ENCODE measurements at places on chromosomes 5 and 9.

DNA sequence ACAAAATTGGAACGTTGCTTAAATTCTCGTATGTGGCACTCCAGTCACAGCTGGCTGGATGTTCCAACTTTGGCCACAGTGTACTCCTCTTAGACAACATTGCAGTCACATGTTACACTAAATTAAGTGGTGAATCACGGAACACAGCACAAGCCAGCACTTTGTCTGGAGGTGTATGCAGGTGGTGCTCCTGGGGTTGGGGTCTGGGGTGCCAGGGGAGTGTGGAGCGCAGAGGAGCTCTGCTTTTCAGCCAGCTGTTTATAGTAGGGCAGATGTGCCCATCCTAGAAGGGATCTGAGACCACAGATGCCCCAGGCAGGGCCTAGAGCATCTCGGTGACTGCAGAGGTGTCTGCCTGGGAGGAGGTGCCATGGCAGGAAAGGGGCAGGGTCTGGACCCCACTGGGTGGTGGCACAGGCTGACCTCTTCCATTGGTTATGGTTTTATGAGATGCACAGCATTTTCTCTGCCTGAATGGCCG lies 82.6 kb downstream of the WNK2 start:
- peak; percentile 28 for DNase-seq

- no peak for DNase-seq
Measured at GRCh38 chr9:130989891-130990290, 19.1 kb upstream of the LAMC3 start.

GRCh38 chr5:64766941-64767340 lies 1.6 kb downstream of the SREK1IP1 start:
- no peak for DNase-seq

- no peak for DNase-seq
Measured at GRCh38 chr9:27495480-27496134, 28.5 kb upstream of the IFNK start.

DNA sequence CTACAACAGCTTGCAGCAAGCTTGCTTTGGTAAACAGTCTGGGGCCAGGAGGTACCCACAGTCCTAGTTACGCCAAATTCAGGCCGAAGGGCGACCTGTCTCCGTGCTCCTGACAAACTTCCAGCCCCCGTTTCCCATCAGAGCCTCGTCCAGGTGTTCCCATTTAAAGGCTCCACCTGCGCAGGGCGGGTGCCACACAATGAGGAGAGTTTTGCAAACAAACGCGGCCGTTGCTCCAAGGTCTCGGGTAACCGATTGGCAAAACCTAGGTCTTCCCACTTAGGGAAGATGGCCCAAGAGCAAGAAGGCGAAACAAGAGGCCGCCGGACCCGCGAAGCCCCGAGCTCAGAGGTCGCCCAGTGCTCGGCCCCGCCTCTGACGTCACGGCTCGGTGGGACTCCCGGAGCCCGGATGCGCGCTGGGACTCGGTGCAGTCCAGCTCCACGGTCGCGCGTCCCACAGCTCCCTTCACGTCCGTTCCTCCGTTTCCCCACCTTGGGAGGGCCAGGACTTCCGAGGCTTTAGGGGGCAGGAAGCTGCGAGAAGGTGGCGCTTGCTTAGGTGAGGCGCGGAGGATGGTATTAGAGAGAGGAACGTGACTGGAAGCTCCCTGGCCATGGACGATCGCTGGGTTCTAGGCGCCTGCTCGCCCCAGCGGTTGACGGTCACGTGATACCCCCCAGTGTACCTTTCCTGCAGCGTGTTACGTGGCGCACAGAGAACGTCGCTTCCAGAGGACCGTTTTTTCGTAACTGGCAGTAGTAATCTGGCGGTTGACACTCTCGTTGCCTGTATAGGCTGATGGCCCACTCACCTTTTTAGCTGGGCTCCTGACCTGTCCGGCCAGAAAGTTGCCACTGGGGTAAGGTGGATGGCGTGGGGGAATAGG lies 41.8 kb upstream of the KDM4C start:
- peak; percentile 52 for DNase-seq

DNA sequence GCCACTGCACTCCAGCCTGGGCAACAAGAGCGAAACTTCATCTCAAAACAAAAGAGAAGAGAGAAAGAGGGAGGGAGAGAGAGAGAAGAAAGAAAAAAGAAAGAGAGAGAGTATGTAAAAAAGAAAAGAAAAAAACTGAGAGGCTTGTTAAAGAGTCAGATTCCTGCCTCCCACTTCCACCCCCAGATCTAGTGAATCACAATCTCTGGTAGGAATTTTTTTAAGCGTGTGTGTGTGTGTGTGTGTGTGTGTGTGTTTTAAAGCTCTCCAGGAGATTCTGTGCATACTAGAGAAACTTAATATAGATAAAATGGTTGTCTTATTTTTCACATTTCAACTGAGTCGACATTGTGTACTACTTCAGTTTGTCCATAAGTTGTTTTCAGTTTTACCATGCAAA lies 32.0 kb downstream of the SAR1B start:
- no peak for DNase-seq

DNA sequence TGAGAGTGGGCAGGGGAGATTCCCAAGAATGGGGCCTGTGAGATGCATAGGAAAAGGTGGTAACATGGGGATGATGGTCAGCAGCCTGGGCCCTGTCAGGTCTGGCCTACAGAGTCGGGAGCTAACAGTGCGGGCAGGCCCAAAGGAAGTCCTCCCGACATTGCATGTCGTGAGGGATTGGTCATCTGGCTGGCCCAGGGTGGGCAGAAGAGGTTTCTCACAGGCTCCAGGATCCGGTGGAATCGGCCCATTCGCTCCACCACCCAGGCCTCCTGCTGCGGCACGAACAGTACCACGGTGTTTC lies 514 bp downstream of the STOML2 start:
- no peak for DNase-seq

GRCh38 chr5:152838241-152838786 lies 433.2 kb upstream of the NMUR2 start:
- no peak for DNase-seq

- no peak for DNase-seq
Measured at GRCh38 chr9:89550346-89550927, 52.5 kb upstream of the SEMA4D start.

DNA sequence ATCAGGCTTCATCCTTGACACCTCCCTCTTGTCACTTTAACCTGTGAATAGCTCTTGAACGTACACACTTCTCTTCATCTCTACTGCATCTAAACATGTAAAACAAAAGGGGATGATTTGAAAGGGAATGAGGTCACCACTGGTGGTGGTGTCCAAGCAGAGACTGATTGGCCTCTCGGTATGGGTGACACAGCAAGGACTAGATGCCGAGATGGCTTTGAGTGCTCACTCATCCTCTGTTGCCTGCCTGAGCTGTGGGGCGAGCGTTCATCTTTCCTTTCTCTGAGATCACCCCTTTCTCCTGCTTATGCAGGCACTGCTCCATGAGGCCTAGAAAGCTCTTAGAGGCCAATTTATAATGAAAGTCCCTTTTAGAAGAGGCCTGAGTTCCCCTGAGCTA lies 51.9 kb downstream of the SEC61B start:
- no peak for DNase-seq
